Fibroblast of skin of left quadriceps (primary cell): ENCODE measurements at places on chromosomes 5 and 9.

- no peak for DNase-seq
Measured at GRCh38 chr5:181204826-181205760, at the start of gene TRIM7. Gene TRIM7 (minus strand): TSS chr5:181205196. CDS start chr5:181205110, 86 bp downstream.

DNA sequence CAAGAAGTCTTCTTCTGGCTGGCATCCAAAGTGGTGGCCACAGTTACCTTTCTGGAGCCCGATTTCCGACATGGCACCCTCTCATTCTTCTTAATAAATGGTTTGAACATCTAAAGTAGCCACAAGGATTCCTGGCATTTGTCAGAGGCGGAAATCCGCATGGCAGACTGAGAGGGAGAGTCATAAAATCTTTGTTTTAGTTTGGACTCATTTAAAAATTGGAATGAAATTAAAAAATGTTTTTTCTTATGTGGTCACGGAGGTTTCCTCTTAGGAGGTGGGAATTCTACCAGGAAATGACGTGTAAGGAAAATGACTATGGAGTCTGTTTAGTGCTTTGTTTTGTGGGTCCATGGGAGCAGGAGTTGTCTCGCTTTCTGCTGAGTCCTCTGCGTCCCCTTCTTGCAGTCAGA lies 133.0 kb upstream of the PTCH1 start:
- DNase-seq = no peak

DNA sequence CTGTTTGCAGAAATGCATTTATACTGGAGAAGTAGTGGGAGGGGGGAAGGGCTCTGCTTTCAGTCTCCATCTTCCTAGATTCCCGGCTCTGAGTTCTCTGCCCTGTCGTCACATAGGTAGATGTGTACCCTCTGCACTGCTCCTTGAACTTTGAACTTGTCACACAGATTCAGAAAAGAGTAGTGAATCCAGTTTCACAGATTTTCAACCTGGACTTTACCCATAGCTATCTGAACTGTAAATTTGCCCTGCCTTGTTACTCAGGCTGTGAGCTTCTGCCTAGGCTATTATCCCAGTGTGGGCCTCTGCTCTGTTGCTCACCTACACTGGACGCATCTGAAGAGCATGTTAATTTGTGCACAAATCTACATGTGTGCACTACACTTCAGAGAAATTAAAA lies 12.8 kb upstream of the C9orf152 start:
- DNase-seq = no peak

- DNase-seq = no peak
Measured at GRCh38 chr5:20570486-20570885, 582.5 kb upstream of the CDH18 start.

DNA sequence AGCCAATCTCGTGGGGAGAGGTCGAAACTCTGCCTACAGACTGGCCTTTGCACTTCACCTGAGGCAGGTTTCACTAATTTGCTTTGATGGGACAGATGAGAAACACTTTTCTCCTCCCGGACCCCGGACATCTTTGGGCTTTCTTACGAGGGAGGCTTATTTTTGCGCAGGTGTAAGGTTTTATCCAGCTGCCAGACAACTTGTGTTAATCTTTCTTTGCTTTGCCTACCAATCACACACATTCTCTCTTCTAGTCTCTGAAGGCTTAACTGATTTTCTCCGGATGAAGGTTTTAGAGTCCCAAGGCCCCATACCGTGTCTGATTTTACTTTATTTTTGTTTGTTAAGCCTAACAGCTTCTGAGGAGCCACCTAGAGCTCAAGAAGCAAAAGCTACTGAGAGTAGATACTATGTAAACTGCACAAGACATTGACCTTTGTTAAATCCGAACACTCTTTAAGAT lies 436 bp upstream of the EMB start:
- no peak for DNase-seq

DNA sequence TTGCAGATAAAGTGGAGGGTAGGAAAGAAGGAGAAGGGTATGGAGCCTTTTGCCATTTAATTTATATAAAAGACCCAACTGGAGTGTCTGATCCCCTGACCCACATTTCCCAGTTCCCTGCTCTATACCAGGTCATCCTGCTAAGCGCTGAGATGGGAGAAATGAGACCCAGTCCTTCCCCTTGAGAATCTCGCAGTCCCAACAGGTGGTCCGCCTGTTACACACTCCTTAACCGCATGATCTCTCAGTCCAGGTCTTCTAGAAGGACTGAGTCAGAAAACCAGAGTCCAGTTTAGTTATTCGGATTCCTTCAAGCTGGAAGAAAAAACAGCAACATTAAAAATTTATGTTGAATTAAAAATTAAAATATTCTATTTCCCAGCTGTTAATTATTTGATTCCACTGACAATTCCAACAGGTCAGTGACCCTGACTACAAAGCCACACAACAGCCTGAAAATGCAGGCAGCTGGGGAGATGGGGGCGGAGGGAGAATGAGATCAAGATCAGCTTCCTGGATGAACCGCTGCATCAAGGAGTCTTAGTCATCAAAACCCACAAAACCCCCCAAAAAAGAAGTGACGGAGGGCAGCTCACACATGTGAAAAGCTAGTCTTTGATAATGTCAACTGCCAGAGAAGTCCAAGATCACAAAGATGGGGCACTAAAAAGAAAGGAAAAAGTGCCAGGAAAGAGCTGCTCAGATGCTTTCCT lies 44.0 kb downstream of the GGTA1 start:
- DNase-seq = no peak

GRCh38 chr9:123246534-123246933 lies 21.9 kb downstream of the STRBP start:
- no peak for DNase-seq

DNA sequence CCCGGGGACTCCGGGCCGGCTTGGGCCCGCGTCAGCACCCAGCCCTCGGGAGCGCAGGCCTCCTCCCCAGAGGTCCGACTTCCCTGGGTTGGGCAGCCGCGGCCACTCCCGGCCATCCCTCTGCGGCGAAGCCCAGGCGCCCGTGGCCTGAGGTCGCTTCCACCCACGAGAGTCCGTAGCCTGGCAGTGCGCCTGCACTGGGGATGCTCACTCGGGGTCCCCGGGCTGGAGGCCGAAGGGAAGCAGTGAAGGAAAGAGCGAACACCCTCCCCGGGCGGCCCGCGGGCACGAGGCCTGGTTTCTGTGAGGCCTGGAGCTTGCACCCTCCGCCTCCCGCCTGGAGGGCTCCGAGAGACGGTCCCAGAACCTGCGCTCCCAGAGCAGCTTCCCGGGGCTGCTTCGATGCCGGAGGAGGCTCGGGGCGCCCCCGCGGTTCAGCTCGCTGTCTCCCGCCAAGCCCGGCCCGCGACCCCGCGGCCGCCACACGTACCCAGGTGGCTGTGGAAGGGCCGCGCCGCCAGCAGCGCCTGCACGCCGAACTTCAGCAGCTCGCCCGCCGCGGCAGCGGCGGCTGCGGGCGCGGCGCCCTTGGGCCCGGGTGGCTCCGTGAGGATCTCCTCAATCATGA lies 607 bp downstream of the BARX1 start:
- no peak for DNase-seq

- no peak for DNase-seq
Measured at GRCh38 chr9:27183701-27184100, 74.7 kb downstream of the TEK start.
